ENCODE measurements at places on chromosomes 4 and X. TPM values are rescaled to one million over a fixed set of nuclear protein-coding genes. Genes with fewer than 3 reads are reported as not detected.

GRCh38 chr4:112966701-112967488 is 82.6 kb upstream of the ANK2 start:
- DNase-seq: no peak

DNA sequence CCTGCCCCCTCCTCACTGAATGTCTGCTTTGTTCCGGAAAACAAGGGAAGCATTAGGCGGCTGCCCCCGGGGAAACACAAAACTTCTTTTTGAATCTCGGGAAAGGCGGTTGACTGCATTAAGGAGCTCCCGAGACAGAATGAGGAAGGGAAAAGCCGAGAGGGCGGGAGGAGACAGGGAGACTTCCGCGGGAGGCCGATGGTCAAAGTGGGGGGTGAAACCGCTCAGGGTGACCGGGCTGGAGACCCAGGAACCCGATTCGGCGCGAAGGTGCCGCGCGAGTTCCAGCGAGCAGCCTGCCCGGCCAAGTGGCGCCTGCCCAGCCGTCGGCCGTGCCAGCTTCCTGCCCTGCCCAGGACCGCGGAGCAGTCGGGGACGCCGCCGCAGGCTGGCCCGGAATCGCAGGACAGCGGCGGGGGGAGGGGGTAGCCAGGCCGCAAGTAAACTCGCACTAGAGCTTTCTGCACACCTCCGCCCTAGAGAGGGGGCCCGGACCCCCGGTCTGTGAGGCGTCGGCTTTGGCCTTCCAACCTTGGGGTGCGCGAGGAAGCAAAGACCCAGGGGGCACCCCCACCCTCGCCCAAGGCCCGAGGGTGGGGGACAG is 55.1 kb upstream of the BCOR start:
- no peak for DNase-seq

- DNase-seq: no peak
These were observed 565.1 kb upstream of the DIPK2B start for GRCh38 chrX:45765767-45766166.

DNA sequence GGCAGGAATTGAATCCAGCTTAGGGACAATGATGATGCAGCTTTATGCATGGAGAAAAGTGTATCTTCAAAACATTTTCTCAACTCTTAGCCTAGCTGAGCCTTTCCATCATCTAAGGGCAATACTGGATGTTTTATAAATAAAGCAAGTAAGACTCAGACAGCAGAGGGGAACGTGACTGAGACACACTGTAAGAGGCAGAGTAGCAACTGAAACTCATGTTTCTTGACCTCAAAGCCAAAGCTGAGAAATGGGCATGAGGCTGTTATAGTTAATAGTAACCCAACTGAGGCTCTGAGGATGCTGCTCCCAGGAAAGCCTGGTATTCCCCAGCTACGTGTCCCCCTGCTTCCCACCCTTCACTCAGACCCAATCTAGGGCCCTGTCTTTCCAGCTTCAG is 44.6 kb downstream of the ARHGEF9 start:
- no peak for DNase-seq

DNA sequence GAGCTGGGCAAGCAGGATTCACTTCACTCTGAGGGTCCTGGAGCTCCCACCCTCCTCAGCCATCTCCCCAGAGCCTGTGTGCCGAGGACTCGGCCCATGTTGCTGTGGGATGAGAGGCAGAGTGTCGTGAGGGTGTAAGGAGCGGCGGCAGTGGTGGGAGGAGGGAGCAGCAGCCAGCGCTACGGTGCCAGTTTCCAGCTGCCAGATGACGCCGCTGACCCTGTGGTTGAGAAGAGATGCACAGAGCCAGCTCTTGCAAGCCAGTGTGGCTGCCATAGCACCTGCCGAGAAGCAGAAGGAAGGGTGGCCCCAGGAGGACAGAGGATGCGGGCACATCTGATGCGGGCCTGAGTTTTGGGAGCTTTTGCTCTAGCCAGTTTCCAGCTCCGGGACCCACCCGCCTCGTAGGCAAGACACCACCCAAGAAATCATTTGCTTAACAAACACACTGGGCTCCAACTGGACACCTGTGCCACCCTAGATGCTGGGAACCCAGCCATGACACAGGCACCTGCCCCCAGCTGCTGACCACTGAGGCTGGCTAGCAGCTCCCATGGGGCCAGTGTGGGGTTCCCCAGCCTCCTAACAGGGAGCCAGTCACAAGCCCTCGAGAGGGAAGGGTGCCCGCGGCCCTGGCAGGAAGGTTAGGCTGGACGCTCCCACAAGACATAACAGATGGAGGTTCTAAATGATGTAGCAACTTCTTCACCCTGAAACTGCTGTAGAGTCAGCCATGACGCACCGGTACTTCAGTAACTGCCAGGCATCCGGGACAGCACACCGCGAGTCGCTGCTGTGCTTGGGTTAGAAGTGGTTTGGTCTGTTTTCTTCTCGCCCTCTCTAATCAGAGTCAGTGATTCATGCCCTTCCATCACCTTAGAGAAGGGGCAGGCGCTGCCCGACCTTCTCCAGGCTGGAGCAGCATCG is 8.9 kb downstream of the MSANTD1 start:
- no peak for DNase-seq

DNA sequence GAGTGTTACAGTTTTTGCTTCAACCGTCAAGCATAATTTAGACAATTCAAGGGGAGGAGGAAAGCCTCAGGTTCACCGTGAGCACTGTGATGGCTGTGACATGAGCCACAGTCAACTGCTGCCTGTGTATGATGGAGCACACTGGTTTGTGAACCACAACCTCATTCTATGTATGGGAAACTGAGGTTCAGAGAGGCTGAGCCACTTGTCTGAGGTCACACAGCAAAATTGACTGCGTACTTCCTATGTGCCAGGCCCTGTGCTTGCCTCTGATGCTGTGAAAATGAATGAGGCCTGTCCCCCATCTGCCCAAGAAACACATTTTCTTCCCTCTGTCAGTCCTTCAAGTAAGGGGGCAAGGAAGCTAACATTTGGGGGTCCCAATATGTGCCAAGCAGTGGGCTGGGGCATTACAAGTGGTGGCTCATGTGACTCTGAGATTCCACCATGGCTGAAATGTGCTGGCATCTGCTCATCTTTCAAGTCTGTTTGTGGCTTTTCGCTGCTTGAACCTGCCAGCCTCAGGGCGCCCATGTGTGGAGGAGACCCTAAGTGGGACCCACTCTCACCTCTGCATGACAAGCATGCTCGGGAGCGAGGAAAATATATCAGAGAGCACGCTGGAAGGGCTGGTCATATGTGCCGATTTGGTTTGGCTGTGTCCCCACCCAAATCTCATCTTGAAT is 79.7 kb downstream of the ADRA2C start:
- DNase-seq: no peak

GRCh38 chrX:70436343-70436742 is 8.3 kb upstream of the DLG3 start:
- no peak for DNase-seq

DNA sequence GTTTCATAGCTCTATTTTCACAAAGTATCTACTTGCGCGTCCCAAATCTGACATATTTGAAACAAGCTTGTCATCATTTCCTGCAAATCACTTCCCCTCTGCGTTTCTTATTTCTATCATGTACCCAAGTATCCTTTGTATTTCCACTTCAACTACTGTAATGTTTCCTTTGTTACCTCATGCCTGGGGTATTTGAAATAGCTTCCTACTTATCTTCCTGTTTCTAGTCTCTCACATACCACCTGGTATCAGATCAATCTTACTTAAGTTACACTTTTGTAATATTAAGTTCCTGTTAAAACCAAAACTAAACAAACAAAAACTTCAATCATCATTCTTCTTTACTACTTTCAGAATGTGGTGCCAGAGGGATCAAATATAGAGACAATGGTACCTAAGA is 93.6 kb upstream of the SMAD1 start:
- no peak for DNase-seq

DNA sequence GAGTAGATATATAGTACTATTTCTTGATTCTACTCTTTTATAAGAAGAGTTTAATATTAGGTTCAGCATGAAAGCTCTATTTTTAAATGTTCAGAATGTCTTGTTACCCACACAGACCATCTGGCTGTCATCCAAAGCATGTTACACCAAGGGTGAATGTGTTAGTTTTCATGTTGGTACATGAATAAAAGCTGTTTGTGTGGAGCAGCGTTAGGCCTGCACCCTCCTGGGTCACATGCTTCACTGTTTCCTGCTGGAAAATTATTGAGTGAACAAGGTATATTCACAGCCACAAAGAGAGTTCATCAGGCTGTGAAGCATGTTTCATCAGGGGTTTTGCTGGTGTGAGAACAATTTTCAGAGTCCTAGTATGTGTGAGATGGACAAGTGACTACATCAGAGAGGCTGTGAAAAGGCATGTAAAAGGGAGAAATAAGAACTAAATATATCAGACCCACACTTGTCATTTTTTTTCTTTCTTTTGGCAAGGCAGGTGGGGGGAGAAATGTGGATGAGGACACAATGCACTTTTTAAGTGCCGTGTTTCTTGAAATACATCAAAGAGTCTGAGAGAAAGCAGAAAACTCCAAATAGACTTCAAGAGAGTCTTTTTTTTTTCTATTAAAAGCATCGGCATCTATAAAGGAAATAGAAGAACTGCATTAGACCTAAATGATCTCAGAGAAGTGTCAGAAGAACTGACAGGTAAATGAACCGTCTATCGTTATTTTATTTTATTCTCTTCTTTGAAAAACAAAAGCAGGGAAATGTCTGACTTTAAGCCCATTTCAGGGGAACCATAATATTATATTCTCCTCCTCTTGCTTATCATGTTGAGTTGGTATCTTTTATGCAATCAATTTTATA is 2429.7 kb downstream of the PCDH7 start:
- no peak for DNase-seq

- no peak for DNase-seq
These were observed 481.7 kb upstream of the AGA start for GRCh38 chr4:177923888-177924287.

GRCh38 chrX:15384304-15384703 is at the start of gene VEGFD:
Gene VEGFD (minus strand): TSS chrX:15384413. CDS start chrX:15383946, 467 bp downstream.
- no peak for DNase-seq

DNA sequence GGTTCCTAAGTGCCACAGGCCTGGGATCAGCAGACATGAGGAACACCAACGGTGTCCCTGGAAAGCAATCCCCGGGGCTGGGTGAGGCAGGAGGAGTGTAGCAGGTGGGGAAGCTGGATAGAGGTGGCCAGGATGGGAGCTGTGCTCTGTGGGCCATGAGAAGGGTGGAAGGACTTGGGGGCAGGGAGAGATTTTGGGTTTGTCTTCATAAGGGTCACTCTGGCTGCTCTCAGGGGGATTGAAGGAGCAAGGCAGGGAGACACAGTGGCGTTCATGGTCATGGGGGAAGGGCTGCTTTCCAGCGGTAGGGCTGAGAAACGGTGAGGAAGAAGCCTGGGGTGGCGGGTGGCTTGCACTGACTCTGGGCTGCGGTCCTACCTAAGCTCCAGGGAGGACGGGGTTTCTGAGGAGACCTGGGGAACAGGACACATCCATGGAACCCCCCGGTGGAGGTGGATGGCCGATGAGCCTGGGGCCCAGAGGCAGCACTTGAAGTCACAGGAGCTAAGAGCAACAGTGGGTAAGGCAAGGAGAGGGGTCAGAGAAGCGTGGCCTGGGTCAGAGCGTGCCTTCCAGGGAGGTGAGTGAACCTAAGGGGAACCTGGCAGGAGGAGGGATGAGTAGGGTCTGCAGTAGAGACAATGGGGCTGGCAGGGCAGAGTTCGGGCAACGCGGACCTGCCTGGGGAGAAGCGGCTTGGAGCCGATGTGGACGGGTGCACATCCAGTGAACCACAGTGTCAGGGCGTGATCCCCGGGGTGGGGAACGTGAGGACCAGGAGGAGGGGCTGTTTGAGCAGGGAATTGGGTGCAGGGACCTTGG is 12.4 kb upstream of the CTBP1 start:
- no peak for DNase-seq

GRCh38 chr4:77599378-77599777 is 6.2 kb upstream of the CXCL13 start:
- no peak for DNase-seq

GRCh38 chr4:127852661-127853060 is 28.0 kb upstream of the PLK4 start:
- DNase-seq: no peak

DNA sequence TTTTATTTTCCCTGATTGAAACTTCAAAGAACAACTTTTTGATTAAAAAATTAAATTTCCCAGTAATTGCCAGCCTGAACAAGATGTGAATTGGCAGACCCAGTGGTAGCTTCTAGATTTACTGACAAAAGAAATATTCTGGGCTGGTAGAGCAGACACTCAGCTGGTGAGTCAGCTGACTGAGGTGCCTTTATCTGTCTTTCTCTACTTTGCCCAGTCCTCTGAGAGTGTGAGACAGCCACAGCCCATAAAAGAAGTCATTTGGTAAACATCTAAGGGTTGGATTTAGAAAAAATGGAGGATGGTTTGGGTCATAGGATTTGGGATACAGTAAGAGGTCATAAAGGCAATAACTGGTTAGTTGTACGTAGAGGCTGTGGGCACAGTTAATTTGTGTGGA is 54.5 kb downstream of the CCSER1 start:
- no peak for DNase-seq

- no peak for DNase-seq
These were observed 50.5 kb upstream of the PUDP start for GRCh38 chrX:7198499-7198898.

DNA sequence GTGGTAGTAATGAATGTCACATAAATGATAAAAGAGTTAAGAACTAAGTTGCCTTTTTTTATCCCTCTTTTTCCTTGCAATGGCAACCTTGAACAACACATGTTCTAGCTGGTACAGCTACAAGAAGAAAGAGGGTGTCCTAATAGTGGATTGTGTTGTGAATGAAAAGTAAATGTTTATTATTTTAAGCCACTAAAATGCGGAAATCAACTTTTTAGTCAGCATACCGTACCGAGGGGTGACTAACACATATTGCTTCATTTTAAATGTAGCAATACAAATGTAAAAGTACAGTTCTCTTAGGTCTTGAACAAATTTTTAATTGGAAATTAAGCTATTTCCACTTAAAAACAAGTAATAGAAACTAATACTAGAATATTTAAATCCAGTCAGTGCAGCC is 17.7 kb upstream of the AP1AR start:
- no peak for DNase-seq

GRCh38 chr4:14928035-14928434 is 74.2 kb upstream of the CPEB2 start:
- DNase-seq: no peak

DNA sequence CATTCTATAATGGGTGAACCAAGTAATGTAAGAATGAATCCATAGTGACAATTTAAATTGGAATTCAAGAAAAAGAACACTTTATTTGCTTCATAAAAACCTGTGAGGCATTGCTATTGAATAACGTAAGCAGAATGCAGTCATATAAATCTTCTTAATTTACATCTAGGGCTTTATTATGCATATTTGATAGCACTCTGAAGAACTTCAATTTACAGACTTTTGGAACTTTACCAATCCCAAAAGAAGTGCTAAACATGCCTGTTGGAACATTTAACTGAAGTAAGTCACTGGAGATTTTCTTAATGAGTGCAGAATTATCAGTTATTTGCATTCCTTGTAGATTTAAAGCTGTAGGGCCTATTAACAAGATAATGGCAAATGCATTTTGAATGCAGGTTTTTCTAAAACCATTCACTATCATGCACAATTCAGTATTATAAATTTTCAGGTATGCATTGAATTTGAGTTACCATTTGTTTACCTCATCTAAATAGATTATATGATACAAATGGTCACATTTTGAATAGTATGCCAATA is 1181.2 kb downstream of the ARAP2 start:
- no peak for DNase-seq

The TFE3 gene
- 24.9 TPM for polyA plus RNA-seq

The GLRA3 gene
- 0.07 TPM for polyA plus RNA-seq

The POU3F4 gene
- polyA plus RNA-seq: 7.5 TPM

The BRS3 gene
- not detected for polyA plus RNA-seq

The LSM6 gene
- 62.5 TPM for polyA plus RNA-seq

The PDLIM3 gene
- polyA plus RNA-seq: 4.6 TPM
